ENCODE measurements at places on chromosomes 1 and 21.

DNA sequence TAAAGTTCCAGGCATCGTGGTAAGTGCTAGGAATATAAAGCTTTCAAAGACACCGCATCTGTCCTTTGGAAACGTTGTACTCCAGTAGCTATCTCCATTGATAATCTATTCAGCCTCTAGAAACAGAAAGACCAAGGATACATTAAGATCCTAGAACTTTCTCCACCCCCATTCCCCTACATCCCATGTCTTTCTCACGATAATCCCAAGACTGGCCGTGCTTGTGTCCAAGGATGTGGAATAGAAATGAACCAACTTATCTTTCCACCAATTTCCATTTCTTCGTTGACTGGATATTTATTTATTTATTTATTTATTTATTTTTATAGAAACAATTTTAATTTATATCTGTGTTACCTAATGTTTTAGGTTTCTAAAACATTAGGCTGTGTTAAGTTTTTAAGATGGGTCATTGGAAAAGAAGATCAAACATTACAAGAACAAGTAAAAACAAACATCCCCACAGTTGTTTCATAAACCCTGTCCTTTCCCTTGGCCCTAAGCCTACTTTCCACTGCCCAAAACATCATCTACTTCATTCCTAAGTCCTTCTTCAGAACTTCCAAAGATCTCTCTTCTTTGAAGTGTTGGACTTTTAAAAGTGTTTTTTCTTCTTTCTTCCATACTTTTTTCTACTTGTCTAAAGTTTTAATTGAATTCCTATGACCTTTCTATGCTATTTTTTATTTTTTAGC lies 39.7 kb downstream of the LRRC8C start:
- DNase-seq: no peak

DNA sequence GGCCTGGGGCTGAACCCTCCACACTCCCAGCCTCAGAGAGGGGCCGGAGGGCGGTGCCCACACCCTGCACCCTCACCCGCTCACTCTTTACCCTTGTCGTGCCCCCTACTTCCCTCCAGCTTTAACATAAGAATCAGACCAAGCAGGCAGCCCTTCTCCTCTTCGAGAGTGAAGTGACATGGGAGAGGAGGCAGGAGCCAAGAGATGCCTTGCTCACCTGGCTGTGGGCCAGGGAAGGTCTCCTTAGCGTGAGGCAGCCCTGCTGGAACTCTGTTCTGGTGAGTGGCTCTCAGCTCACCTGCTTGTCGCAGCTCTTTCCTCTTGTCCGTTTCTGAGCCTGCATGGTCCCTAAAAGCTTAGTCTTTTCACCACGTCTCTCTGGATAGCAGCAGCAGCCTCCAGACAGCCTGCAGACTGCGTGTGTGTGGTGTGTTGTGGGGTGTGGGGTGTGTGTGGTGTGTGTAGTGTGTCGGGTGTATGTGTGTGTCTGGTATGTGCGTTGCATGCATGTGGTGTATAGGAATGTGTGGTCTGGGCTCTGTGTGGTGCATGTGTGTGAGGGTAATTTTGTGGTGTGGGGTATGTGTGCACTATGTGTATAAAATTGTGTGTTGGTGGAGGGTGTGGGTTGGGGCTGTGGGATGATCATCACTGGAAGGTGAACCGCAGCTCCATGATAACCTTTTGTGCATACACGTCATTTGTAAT lies 86.7 kb downstream of the CCDC185 start:
- no peak for DNase-seq

DNA sequence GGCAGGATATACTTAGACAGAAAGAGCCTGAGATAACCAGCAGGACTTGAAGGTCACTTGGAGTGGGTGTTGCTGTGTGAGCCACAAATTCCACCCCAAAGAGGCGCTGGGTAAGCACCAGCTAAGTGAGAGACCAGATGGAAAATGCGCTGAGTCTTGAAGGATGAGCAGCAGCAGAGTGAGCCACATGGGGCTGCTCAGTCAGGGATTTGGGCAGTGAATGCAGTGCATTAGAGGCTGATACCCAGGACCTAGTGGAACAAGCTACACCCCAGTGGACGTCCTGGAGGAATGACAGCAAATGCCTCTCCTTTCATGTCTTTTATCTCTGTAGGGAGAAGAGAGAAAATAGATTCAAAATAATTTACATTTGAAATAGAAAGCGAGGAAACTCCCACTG lies 11.3 kb downstream of the GRIK1 start:
- DNase-seq: no peak

DNA sequence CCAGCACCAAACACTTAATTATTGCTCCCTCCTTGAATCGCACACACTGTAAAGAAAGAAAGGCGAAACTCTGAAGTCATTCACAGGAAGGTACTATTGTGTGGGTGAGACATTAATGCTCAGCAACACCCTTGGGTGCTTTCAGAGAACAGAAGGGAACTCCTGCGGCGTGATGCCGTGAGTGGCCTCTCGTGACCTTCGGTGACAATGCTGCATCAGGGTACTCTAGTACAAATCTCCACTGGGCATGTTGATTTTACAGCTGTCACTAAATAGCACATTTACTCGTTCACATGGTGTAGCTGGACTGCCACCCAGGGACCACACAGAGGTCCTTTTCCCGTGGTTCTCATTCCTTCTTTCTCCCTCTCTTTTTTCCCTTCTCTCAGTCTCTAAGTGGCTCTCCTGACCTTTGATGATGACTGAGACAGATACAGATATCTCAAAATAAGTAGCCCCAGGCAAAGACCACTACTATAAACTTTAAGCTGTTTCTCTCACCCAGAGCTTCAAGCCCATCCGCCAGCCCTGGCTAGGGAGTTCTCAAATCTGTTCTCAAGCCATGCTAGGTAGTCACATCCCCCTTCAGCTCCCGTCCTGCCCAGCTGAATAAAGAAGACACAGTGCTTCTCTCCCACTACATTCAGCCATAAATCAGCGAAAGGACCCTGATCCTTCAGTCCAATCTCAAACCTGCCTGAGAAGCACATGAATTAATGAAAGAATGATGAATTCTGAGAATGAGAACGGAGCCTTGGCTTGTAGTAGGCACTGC lies 223.4 kb upstream of the FMN2 start:
- DNase-seq: no peak

GRCh38 chr1:209260136-209260535 lies 323.4 kb upstream of the CAMK1G start:
- DNase-seq: no peak

DNA sequence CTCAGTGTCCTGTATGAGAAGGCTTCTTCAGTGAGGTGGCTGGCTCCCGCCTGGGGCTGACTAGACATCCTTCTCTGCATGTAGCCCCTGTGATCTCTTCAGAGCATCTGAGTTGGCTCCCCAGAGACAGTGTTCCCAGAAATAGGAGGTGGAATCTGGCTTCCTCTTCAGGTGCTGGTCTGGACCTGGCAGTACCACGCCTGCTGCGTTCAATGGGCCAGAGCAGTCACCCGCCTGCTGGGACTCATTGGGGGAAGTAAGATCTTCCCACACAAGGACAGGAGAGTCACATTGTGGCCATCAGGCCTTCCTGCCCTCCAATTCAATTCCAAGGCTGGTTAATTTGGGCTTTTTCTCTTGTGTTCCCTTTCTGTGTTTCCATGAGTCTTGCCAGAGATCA lies 51.0 kb downstream of the ADARB1 start:
- DNase-seq: no peak

- no peak for DNase-seq
These were observed 90.7 kb downstream of the IGSF21 start for GRCh38 chr1:18198260-18198659.

DNA sequence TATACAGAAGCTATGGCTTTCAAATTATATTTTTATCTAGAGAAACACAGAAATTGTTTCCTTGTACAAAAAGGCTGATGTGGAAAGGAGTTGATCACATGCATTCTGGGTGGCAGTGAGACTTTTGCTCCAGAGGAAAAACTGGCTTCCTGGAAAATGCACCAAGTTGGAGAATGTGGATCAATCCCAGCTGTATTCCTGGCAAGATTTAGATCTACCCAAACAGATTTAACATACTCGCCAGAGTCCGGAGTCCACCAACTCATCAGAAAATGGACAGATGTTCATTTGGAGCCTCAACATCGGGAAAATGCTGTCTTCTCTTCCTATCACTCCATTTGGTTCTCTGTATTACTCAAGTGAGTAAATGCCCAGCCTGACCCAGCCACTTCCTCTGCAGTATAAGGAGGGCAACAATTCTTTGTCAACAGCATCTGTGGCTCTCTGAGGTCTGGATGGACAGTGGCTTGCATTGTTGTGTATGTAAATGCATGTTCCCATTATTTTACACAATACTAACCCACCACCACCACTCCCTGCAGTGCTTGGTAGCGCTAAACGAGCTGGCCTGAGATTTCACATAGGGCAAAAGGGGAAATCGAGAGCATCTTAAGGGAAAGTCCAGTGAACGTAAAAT lies 226.2 kb upstream of the IRF2BP2 start:
- peak; percentile 6 for DNase-seq

DNA sequence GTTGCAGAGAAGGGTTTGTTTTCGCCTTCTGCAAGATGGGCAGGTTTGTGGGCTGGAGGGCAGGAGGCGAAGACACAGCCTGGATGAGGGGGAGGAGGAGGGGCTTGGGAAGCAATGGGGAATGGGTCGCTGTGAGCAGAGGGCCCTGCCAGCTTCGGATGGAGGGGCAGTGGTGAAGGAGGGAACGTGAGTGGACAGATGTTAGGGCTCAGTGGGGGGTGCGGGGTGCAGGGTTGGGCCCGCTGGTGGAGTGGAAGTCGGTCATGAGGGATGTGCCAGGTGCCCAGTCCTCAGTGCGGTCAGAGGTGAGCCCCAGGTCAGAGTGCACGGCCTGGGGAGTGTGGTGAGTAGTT lies 55.5 kb upstream of the ABCG1 start:
- no peak for DNase-seq

DNA sequence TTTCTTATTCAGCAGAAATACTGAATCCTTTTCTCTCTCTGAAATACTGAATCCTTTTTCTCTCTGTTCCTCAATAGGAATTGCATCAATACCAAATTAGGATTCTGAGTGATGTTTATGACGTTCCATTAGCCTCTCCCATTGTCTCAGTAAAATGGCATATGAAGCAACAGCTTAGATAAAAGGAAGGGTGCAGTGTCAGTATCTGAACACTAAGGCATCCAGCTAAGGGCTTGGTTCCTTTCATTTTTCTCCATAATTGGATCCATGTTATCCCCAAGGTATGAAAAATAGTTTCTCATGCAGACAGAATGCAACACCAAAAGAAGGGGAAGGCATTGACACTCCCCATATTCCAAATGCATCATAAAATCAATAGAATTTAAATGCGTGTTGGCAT lies 61.5 kb upstream of the RAVER2 start:
- DNase-seq: no peak

DNA sequence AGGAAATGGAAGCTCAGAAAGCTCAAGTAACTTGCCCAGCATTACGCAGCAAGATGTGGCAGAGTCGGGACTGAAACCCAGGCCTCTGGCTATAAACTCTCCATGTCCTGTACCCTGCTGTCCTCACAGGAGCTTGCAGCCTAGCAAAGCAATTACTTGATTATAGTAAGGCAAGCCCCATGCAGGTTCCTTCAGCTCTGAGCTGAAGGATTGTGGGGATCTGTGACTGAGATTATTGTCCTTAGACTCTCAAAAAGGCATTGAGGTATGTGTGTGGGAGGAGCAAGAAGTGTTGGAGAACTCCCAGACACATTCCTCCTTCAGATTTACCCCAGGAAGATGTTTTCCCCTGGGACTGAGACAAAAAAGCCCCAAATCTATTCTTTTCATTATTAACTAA lies 124.0 kb upstream of the SPATA6 start:
- no peak for DNase-seq

DNA sequence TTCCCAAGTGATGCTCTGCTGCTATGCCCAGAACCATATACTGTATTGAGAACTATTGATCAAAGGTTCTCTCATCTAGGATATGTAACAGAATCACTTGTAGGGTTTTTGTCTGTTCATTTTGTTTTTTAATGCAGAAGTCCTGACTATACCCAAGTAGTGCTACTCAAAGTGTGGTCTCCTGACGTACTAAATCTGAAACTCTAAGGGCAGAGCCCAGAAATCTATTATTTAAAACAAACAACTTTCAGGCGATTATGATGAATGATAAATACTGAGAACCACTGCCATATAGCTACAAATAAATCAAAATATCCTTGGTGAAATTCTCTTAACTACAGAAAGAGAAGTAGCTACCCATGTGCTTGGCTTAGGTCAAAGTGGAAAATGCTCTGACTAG lies 10.1 kb downstream of the ZZZ3 start:
- DNase-seq: no peak

GRCh38 chr1:172815740-172816139 lies 156.8 kb downstream of the FASLG start:
- no peak for DNase-seq

GRCh38 chr1:67175530-67176087 lies 9.4 kb downstream of the IL23R start:
- DNase-seq: no peak

DNA sequence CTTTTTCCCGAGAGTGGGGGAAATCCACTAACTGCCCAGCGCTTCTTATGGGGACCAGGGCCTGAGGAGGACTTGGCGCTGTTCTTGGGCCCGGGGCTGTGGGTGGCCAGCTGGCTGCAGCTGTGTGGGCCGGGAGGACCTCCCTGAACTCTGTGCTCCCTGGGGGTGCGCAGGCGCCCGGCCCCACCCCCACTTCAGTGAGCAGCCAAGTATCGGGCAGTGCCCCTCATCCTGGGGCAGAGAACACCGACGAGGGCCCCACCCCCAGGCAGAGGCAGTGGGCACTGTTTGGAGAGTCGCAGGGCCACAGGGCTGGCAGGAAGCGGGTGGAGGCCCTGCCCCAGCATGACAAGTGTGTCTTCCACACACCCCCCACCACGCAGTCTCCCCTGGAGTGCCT lies 32.5 kb upstream of the SLC19A1 start:
- DNase-seq: no peak

DNA sequence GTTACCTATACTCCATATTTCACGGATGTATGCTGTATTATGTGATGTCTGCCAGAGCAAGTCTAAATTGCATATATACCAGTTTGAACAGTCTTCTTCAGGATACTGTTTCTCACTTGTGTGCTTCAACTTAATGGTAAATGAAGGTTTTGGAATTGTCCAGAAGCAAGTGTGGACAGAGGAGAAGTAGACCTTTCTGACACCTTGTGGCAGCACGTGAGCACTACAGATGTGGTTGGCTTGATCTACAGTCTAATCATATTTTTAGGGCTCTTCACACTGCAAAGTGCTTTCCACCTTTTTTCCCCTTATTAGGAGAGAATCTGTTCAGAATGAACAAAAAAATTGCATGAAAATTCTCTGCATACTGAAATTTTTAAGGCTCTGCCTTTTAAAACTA lies 10.9 kb downstream of the MORC3 start:
- DNase-seq: peak; percentile 37

DNA sequence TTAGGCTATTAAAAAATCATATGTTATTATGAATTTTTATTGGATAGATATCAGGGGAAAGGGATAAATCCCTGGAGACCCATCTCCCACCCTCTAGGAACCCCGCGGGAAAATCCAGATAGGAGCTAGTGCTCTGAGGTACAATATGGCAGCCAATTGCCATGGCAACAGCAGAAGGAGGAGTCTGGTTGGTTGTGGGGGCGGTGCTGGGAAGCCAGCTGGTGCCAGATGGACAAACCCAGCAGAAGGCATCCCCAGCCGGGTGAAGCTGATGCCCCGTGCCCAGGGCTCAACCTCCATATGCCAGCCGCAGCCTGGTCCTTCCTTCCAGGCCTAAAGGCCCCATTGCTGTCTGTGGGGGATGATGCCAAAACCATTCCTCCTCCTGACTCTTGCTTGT lies 38.3 kb downstream of the RHBG start:
- no peak for DNase-seq
